Glutamatergic neuron (in vitro differentiated cells): ENCODE measurements at places on chromosomes 1 and 21. TPM values are rescaled to one million over a fixed set of nuclear protein-coding genes. Genes with fewer than 3 reads are reported as not detected.
A peak's percentile ranks its signal among the peaks of the same experiment; 100 is the strongest.

DNA sequence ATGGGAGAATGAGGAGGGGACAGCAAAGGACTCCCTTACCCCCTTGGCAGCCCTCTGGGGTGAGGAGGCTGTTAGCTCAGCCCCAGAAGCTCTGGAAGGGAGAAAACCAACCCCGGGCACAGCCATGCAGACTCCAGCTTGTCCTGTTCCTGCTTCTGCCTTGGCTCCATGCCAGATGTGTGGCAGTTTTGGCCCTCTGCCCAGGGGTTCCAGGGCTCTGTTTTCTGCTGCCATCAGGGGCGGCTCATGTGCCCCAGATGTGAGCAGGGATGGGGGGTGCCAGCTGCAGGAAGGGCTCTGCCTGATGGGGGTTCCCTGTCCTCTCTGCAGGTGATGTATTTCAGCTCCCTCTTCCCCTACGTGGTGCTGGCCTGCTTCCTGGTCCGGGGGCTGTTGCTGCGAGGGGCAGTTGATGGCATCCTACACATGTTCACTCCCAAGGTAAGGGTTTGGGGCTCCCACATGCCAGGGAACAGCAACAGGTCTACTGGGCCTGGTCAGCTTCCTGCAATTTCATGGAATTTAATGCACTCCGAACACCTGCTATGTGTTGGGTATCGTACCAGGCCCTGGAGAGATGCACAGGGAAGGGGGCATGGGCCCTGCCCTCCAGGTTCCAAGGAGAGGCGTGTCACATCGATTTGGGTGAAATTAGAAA lies 26.1 kb downstream of the SLC6A17 start:
- H3K4me1 ChIP-seq = peaks cover 26% of the 10 kb centered on the region
- H3K27ac ChIP-seq = no peak overlapping the region
- no peak for DNase-seq
- peaks cover 12% of the 10 kb centered on the region for H3K27me3 ChIP-seq

The GSTM1 gene
- total RNA-seq = not detected

DNA sequence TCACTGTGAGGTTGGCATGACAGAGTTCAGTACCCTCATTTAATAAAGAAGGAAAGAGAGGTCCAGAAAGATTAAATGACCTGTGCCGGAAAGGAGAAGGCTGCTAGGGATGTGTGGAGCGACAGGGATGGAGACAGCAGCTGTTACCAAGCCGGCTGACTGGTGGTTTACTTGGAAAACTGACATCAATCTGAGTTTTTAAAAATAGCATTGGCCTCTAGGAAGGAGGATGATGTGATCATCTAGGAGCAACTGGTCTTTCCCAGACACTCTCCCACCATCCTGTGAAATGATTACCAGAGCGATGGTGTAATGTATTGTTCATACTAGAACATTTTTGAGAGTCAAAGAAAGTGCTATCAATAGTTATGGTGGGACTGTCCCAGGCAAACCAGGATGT lies 154.4 kb downstream of the ZSCAN20 start:
- peaks cover 3% of the 10 kb centered on the region for H3K27me3 ChIP-seq
- H3K27ac ChIP-seq = no peak overlapping the region
- H3K4me3 ChIP-seq = no peak overlapping the region
- DNase-seq = no peak
- H3K4me1 ChIP-seq = peaks cover 8% of the 10 kb centered on the region

The ABCD3 gene
- total RNA-seq = 26.0 TPM

GRCh38 chr1:235075048-235075776 lies 53.4 kb downstream of the TOMM20 start:
- H3K4me1 ChIP-seq = peaks cover 17% of the 10 kb centered on the region
- peaks cover 5% of the 10 kb centered on the region for H3K27me3 ChIP-seq
- H3K36me3 ChIP-seq = no peaks in the 10 kb centered on the region
- H3K4me3 ChIP-seq = no peak overlapping the region

DNA sequence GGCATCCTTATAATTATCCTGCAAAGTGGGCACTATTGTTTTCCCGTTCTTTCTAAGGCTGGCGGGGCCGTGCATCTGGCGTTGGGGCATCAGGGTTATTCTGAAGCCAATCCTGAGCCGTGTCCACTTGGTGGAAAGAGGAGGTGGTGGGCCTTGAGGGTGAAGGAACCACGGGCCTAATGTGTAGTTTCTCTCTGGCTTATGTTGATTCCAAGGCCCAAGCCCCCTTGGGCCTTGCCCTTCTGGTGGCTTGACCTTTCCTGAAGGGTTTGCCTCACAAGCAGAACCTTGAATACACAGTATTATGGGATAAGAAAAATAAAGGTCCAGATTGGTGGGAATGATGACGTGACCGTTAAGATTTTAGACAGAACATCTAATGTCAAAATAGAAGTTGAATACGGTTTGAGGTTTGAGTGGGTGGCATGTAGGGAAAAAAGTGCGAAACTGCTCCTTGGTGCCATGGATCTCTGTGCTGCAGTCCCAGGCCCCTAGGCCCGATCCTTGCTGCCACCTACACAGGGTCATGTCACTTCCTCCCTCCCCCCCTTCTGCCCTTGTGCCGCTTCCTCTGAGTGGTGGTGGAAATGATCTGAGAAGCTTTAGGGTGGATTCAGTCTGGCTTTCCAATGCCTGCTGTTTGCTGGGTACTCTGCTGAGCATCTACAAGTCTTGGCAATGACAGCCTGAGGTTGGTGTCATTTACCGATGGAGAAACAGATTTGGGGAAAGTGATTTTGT lies 90.5 kb downstream of the PRDM2 start:
- H3K4me1 ChIP-seq = peaks cover 26% of the 10 kb centered on the region
- no peak for DNase-seq
- no peak overlapping the region for H3K27ac ChIP-seq
- peaks cover 6% of the 10 kb centered on the region for H3K27me3 ChIP-seq
- no peak overlapping the region for H3K4me3 ChIP-seq
- peaks cover 4% of the 10 kb centered on the region for H3K36me3 ChIP-seq

DNA sequence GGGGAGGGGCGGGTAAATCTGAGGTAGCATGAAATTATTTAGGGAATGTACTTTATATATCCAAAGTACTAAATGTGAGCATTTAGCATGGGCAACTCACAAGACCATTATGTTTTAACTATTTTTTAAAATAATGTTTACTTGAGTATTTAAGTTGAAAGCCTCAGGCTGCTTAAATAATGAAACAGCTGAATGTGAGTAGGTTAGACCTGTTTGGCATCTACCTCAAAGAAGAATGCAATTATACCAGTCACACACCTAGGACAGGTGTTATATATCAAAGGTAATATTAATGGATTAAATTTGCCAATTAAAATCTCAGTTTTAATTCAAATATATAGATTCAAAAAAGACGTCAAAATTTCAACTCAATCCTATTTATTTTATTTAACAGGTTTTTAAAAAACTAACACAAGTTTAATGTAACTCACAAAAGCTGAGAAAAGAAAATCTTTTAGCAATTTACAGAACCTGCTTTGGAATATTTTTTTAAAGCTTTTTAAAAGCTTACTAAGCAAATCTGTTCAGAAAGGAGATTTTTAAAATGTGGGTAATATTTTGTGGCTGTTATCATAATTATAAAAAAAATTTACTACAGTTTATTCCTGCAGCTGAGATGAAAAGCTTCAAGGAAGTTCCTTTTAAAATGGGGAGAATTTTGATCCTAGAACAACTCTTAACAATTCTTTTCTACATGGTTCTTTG lies 104.6 kb upstream of the LBR start:
- no peaks in the 10 kb centered on the region for H3K36me3 ChIP-seq
- no peak overlapping the region for H3K4me3 ChIP-seq
- H3K27me3 ChIP-seq = no peaks in the 10 kb centered on the region
- H3K4me1 ChIP-seq = peaks cover 22% of the 10 kb centered on the region
- H3K27ac ChIP-seq = no peak overlapping the region
- no peak for DNase-seq

The CDC42 gene
- total RNA-seq = 283 TPM

DNA sequence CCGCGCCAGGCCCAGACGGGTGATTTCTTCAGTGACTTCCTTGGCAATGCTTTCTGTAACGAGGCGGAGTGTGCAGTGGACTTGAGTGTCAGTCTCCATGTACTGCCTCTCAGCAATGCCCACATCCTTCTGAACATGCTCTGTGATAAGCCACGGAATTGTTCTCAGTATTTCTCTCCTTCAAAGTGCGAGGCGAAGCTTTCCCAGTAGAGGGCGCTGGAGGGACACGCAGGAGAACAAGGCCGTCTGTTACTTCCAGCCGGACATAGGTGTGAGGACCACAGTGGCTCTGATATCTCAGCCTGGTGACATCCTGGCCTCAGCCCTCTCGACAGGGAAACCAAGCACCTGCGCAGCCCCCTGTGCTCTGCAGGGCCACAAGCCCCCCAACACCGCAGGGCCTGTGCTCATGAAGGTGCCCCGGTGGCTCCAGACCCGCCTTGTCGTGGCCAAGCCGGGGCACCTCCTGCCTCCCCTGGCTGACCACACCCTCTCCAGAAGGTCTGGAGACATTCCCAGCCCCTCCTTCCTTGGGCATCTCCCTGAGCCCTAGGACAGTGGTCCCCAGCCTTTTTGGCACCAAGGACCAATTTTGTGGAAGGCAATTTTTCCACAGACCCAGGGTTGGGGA lies 46.1 kb upstream of the BACE2 start:
- no peak overlapping the region for H3K4me3 ChIP-seq
- H3K27ac ChIP-seq = no peak overlapping the region
- DNase-seq = peak; percentile 83
- H3K36me3 ChIP-seq = no peaks in the 10 kb centered on the region

DNA sequence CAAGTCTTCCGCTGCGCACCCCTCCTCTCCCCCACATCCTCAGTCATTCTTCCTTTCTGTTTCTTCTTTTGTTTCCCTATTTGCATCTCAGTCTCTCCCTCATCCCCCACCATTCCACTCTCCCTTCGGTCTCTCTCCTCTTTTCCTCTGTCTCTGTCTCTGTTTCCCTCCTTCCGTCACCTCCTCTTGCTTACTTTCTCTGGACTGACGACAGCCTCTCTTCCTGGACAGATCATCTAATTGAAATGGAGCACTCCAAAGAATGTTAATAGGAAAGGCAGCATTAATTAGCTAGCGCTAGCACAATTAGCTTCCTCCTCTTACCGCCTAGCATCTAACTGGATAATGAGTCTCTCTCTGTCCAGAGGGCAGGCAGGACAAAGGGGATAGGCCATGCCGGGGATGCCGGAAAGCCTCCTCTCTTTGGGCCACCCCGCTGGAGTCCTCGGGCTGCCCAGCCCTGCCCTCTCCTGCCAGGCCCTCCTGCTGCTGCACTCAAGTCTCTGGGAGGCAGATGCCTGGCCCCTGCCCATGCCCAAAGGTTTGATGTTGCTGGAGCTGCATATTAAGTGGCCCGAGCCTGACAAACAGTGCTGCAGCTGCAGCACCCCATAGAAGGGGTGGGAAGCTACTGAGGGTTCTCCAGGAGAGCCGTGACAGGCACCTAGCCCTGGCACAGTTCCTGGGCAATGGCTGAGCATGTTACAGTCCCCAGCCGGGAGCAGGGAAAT lies 20.8 kb downstream of the DISP3 start:
- peaks cover 11% of the 10 kb centered on the region for H3K27me3 ChIP-seq
- peak overlapping the region; percentile 46 for H3K27ac ChIP-seq
- H3K36me3 ChIP-seq = peaks cover 34% of the 10 kb centered on the region
- H3K4me1 ChIP-seq = peaks cover 33% of the 10 kb centered on the region
- DNase-seq = no peak
- peak overlapping the region; percentile 31 for H3K4me3 ChIP-seq

GRCh38 chr1:1360506-1361169 lies 2.3 kb upstream of the MXRA8 start:
- peaks cover 8% of the 10 kb centered on the region for H3K27me3 ChIP-seq
- H3K27ac ChIP-seq = no peak overlapping the region
- H3K4me3 ChIP-seq = peak overlapping the region; percentile 4

GRCh38 chr1:42319871-42320484 lies 15.1 kb downstream of the FOXJ3 start:
- no peak for DNase-seq
- H3K36me3 ChIP-seq = no peaks in the 10 kb centered on the region
- H3K27me3 ChIP-seq = no peaks in the 10 kb centered on the region
- peaks cover under 1% of the 10 kb centered on the region for H3K4me1 ChIP-seq

GRCh38 chr1:181141431-181141910 lies 53.0 kb downstream of the IER5 start:
- no peak overlapping the region for H3K27ac ChIP-seq
- peaks cover 14% of the 10 kb centered on the region for H3K36me3 ChIP-seq
- DNase-seq = no peak
- peaks cover 2% of the 10 kb centered on the region for H3K27me3 ChIP-seq

DNA sequence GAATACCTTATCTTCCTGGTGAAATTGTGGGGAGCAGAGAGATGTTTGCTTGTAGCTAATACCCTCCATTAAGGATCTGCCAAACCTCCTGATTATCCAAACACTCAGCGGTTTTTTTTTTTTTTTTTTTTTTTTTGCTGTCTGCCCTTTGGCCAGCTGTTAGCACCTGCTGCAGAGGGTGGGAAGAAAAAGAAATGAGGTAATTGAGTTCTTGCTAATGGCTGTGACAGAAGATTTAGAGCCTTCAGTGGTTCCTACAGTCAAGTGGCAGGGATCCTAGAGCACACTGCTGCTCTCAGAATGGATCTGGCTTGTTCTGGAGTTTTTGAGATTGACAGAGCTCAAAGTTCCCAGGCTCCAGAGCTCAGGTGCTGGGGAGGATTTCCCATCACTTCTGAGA lies 342.5 kb downstream of the DISC1 start:
- H3K4me1 ChIP-seq = peaks cover 15% of the 10 kb centered on the region
- no peak overlapping the region for H3K4me3 ChIP-seq
- H3K27me3 ChIP-seq = no peaks in the 10 kb centered on the region
- H3K27ac ChIP-seq = peak overlapping the region; percentile 64
- H3K36me3 ChIP-seq = no peaks in the 10 kb centered on the region

- H3K4me3 ChIP-seq = no peak overlapping the region
- H3K36me3 ChIP-seq = peaks cover 22% of the 10 kb centered on the region
- H3K27me3 ChIP-seq = peaks cover 2% of the 10 kb centered on the region
- H3K4me1 ChIP-seq = peaks cover 18% of the 10 kb centered on the region
These were observed 24.2 kb downstream of the CEP170 start for GRCh38 chr1:243230914-243231313.

The DPT gene
- not detected for total RNA-seq

DNA sequence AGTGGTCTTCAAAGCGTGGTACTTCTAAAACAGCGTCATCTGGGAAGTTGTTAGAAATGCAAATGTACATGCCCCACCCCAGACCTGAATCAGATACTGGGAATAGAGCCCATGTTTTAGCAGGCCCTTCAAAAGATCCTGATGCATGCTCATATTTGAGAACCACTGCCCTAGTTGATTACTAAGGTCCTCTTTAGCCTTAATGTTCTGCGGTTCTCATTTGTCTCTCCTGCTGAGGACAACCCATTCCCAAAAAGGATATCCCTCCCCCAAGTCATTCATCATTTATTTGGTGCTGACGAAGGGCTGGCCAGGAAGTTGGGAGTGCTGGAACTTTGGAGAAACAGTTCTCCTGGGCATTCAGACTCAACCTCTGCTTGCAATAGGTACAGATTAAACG lies 92.4 kb upstream of the RALGPS2 start:
- H3K27ac ChIP-seq = no peak overlapping the region
- H3K36me3 ChIP-seq = no peaks in the 10 kb centered on the region
- DNase-seq = no peak

- DNase-seq = no peak
- H3K27ac ChIP-seq = peak overlapping the region; percentile 18
- H3K36me3 ChIP-seq = peaks cover 9% of the 10 kb centered on the region
- H3K27me3 ChIP-seq = peaks cover 8% of the 10 kb centered on the region
These were observed 102.3 kb downstream of the NPHP4 start for GRCh38 chr1:5889901-5890300.

GRCh38 chr21:32713726-32714125 lies 14.1 kb downstream of the SYNJ1 start:
- H3K4me3 ChIP-seq = no peak overlapping the region
- no peak for DNase-seq
- no peaks in the 10 kb centered on the region for H3K27me3 ChIP-seq
- no peaks in the 10 kb centered on the region for H3K36me3 ChIP-seq

The ITLN2 gene
- total RNA-seq = not detected

GRCh38 chr1:181190364-181191035 lies 102.0 kb downstream of the IER5 start:
- peak overlapping the region; percentile 83 for H3K4me3 ChIP-seq
- H3K4me1 ChIP-seq = peaks cover 9% of the 10 kb centered on the region
- H3K27ac ChIP-seq = no peak overlapping the region

The FAAH gene
- 1.7 TPM for total RNA-seq
